ENCODE measurements at places on chromosomes 7 and 10. TPM values are rescaled to one million over a fixed set of nuclear protein-coding genes. Genes with fewer than 3 reads are reported as not detected.

GRCh38 chr7:80726666-80727065, 88.2 kb downstream of the CD36 start:
- DNase-seq: no peak

- DNase-seq: no peak
Observed at GRCh38 chr10:126417220-126417825, 29.0 kb upstream of the ADAM12 start.

DNA sequence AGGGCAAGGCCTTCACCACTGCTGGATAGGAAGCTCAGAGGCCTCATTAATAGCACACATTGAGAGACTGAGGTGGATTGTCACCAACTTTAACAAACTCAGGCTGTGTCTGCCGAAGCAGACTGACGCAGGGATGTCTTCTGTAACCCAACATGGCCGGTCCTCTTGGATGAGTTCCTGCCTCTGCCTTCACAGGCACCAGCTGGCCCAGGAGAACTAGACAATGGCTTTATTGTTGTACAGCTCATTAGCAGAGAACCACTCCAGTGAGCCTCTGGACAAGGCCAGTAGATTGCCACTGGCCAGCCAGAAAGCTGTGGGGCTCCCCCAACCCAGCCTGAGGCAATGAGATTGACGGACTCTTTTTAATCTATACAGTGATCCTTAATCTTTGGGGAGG, 9.4 kb downstream of the NODAL start:
- DNase-seq: no peak

- no peak for DNase-seq
Observed at GRCh38 chr7:20232848-20233247, 15.7 kb upstream of the MACC1 start.

Gene ANKRD2
- 31.3 TPM for total RNA-seq

Gene ACSL5
- 11.8 TPM for total RNA-seq

GRCh38 chr7:30936650-30937245, 25.1 kb downstream of the AQP1 start:
- DNase-seq: no peak

DNA sequence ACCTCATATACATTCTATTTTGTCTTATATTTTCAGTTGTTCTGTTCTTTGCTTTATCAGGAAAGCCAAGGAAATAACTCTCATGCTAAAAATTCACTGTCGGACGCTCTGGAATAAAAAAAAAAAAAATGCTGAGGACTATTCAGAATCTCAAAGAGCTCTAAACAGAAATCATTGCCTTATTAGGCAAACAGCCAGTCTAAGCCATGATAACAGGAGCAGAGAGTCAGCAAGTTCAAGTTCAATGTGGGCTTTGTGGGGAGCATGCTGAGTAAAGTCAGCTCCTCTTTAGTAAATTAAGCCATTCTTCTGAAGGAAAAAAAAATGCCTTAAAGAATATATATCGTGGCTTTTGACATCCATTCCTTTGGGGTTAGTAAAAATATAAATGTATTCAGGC, 13.6 kb upstream of the FAM13C start:
- no peak for DNase-seq

- DNase-seq: no peak
Observed at GRCh38 chr10:6240254-6240653, 37.5 kb downstream of the PFKFB3 start.

Gene HOXA4
- total RNA-seq: 0.17 TPM

DNA sequence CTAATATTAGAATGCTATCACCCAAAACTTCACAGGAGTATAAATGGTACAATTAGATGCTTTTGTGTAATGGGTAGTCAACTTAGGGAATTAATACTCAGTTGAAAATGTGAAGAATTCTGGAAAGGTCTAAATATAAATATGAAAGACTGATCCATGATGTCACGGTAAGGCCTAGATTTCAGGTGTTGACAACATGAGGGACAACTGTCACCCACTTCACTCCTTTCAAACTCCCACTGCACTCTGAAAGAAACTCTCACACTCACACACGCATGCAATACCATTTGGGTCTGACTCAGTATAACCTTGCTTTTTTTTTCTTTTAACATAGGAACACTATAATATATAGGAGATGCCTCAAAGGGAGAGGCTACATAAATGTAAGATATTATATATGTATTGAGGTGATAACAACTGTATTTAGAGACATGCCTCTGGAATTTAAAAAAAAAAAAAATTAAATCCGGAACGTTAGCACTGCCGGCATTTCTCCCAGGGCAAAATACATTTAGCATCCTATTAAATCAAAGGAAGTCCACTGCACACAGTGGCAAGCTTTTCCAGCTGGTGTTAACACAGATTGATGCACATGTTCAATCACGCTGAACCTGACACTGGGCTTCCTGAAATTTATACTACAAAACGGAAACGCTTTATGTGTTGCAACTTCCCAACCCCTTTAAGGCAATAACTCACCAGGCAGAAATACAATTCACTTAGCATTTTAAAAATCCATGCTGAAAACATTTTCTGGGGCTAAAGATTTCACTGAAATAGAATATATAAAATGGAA, 74.9 kb downstream of the RSU1 start:
- no peak for DNase-seq

- no peak for DNase-seq
Observed at GRCh38 chr7:87215046-87215445, 4.5 kb downstream of the TMEM243 start.

Gene PPP1R3A
- total RNA-seq: not detected

- no peak for DNase-seq
Observed at GRCh38 chr7:34225193-34225592, 319.9 kb downstream of the BMPER start.

DNA sequence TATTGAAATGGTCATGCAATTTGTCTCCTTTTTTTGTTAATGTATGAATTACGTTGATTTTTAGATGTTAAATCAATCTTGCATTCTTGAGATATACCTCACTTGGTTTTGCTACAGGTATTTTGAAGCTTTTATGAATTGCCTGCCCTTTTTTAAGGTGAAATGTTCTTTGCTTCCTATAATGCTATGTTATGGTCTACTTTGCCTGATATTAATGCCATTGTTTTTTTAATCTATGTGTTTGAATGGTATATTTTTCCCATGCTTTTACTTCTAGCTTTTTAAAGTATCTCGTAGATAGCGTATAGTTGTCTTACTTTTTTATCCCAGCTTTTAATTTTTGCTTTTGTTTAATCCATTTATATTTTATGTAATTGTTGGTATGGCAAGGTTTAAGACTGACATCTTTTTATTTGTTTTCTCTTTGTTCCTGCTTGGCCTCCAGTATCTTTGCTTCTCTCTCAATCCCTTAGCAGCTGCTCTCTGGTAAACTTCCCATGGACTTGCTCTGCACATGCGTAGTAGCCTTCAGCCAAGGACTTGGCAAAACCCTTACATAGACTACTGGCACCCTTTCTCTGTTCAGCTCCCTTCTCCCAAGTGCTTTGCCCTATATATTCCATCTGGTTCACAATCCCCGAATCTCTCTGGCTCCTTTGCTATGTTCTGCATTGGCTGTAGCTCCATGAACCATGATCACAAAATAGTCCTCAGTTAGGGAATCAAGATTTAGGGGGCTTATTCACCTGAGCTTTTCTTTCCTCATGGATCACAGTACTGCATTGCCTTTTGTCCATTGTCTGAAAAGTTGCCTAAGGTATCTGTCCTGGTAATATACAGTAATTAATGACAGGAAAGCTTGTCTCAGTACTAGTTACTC, 8.4 kb downstream of the TRIM24 start:
- DNase-seq: no peak

DNA sequence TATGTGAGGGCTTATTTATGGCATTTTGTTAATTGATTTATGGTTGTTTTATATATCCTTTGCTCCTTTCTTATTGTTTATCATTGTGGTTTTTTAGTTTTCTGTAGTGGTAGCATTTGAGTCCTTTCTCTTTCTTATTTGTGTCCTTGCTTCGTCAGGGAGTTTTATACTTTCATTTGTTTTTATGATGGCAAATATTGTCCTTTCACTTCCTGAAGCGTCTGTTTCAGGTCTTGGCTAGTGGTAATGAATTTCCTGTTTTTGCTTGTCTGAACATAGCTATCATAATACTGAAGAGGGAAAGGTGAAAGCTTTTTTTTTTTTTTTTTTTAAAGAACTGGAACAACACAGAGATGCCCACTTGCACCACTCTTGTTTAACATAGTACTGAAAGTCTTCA, 228.2 kb downstream of the ATRNL1 start:
- DNase-seq: no peak

Gene PON3
- 0.05 TPM for total RNA-seq

DNA sequence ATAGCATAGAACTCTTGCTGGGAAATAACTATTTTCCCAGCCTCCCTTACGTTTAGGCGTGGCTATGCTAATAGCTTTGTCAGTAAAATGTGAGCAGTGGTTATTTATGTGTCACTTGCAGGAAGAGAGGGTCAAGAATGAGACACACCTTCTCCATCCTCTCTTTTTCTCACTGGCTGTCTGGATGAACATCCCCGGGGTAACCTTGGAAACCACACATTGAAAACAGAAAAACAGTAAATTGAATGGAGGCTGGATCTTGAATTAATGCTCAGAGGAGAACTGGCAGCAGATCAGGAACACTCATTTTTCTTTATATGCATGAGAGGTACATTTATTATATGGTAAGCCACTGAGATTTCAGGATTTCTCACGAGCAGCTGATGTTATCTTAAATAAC, 127.6 kb downstream of the DNAJB9 start:
- no peak for DNase-seq

DNA sequence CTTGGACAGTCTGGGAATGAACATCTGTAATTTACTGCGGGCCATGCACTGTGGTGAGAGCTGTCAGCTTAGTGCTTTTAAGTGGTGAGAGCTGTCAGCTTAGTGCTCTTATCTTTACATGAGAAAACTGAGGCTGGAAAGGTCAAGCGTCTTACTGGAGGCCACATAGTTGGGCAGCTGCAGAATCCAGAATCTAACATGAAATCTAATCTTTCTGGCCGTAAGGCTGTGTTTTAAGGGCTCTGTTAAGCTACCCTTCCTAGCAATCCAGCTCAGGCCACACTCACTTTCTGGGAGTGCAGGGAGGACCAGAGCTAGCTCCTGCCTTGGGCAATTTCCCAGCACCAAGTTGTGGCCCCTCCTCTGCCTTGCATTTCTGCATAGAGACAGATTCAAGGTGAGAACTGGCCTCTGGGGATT, 70.2 kb downstream of the SORCS3 start:
- DNase-seq: no peak

Gene CPN1
- not detected for total RNA-seq

DNA sequence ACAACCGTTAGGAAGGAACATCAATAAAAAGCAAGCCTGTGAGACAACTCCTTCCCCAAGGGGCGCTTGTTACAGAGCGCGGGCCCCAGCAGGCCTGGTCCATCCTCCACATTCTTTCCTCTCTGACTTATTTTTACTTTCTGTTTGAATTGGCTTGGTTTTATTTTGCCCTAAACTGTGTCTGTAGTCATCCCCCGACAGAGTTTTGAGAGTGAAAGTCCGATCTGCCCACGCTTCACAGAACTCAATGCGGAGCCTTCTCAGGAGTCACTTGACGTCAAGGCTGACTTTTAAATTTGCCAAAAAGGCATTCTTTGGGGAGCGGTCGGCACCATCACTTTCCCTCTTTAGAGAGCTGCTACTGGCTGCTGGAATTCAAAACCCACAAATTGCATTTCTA, 150.1 kb upstream of the KLF6 start:
- peak; percentile 30 for DNase-seq

DNA sequence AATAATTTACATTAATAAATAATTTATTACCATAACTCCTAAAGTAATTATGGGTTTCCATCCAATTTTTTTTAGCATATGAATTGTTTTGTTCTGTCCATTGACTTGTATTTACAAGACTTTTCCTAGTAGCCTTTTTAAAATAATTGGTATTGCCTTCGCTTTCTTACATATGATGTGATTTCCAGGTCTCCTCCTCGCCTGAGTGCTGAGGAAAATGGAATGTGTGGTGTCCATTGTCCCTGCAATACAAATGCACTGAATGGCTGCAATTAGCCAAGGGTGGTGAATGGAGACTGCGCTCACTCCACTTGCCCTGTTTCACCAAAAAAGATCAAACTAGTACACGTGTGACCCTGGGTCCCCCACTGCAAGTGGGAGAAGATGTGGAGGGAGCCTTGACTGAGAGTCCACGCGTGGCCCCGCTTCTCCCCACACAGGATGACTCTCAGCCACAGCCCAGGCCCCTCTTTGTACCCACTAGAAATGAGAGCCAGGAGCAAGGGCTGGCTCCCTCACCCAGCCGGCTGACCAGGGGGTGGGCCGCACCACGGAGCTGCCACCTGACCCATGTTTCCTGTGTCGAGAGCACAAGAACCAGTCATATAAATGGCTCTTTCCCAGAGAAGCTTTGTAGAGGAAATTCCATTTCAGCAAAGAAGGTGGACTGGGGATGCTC, 52.6 kb downstream of the FAM53B start:
- no peak for DNase-seq

- DNase-seq: no peak
Observed at GRCh38 chr7:30898411-30898810, 13.2 kb upstream of the AQP1 start.

DNA sequence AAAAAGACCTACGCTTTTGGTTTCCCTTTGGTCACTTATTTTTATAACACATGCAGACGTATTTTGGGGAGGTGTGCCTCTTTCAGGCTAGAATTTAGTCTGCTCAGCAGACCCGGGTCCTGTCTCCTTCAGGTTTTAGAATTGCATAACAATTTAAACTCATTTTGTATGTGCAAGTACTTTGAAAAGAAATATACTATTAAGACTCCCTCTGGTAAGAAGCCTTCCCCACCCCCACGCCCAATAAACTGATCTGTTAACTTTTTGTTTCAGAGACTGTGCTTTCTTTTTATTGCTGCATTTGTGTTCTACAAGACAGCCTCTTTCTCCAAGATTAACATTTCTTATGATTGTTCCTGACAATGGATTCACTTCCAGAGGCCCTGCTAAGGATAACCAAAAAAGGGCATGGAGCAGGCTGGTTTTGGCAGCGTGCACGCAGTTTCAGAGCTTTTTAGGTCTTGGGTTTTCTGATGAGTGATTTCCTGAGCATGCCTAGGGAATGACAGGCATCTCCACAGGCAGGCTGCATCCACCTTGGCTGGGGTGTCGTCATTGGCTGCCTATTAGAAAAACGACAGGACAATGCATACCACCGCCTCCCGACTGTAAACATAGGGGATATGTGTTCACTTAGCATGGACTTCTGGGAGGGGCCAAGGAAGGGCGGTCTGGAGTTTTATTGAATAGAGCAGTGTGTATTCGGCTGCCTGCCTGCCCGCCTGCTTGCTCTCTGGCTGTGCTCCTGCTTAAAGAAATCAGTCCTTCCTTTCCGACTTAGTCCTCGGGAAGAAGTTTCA, at the start of gene CALD1:
Gene CALD1 (plus strand): TSS at position 694 of the 800 bp plus-strand sequence. CDS start 88,100 bp downstream, outside the sequence.
- DNase-seq: peak; percentile 97

GRCh38 chr7:27104341-27105058, 2.0 kb upstream of the HOXA2 start:
- DNase-seq: no peak
